ENCODE measurements at places on chromosomes 12 and 14. TPM values are rescaled to one million over a fixed set of nuclear protein-coding genes. Genes with fewer than 3 reads are reported as not detected.
A peak's percentile ranks its signal among the peaks of the same experiment; 100 is the strongest.

FITM1 gene
- 2.7 TPM for total RNA-seq

TPH2 gene
- not detected for total RNA-seq

VDR gene
- 1.1 TPM for total RNA-seq

NDRG2 gene
- 21.8 TPM for total RNA-seq

TSHR gene
- not detected for total RNA-seq

KCNH5 gene
- total RNA-seq = under 0.01 TPM

EPYC gene
- not detected for total RNA-seq

DNA sequence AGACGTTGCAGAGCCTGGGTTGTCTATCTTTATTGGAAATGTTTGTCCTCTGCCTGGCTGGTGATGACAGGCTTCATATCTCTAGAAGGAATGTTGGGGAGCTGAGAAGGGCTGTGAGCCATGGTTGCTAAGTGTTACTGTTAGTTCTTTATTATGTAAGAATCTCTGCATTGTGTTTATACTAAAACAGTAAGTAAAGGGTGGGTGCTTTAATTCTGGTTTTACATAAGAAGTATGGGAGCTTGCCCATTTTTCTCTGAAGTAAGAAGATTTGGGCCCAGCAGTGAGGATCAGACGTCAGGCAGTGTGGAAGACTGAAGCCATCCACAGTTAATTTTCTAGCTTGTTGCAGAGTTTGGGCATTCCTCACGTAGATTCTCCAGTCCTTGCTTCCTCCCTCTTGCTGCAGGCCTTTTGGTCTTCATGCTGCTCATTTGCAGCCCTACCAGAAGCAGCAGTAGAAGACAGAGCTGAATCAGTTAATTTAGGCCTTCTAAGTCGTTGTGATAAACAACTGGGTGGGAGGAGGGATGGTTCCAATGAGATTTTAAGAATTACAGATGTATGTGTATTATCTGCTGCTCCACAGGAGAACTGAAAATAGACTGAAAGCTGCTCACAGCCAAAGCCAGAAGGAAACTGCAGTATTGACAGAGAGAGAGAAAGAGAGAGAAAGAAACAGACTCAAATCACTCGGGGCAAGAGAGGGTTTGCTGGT is 21.4 kb downstream of the WNT5B start:
- DNase-seq = no peak

DNA sequence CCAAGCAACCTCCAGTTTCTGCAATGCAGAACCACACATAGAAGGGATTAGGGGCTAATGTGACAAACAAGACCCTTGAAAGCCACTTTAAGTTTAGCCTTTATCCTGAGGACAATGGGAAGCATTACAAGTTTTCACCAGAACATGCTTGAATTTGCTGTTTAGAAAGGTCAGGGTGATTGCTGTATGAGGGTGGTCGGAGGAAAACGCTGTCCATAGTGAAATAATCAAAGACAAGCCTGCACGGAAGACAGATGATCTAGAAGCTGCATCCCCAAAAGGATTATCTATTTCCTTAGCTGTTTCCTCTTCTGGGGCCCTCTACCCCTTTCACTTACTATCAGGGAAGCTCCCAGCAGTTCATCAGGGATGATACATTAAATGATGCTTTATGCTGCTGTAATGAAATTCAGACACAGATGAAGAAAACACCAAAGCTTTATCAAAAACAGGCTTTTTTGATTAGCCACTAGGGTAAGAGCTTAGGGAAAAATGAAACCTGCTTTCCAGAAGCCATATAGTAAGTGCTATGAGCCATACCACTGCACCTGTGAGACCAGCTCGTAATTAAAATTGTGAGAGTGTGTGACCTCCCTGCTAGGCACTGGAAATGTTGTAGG is 6.5 kb downstream of the HAL start:
- peak; percentile 7 for DNase-seq

- no peak for DNase-seq
Observed at GRCh38 chr14:35351897-35352273, 52.7 kb downstream of the NFKBIA start.

DNA sequence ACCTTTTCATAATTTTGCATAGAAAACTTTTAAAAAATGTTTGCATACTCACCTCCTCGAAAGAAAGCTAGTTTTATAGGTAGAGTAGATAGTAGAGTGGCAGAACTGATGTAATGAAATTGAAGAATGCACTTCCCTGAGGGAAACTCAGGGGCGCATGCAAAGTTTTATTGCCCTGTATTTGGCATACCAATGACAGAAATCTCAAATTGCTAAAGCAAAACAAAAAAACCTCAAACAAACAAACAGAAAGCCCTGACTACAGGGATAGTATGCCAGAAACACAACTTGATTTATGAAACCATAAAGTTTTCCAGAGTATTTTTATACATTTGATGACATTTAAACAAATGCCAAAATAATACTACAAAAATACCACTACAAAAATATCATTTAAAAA is 1.8 kb downstream of the RASSF9 start:
- DNase-seq = no peak

DNA sequence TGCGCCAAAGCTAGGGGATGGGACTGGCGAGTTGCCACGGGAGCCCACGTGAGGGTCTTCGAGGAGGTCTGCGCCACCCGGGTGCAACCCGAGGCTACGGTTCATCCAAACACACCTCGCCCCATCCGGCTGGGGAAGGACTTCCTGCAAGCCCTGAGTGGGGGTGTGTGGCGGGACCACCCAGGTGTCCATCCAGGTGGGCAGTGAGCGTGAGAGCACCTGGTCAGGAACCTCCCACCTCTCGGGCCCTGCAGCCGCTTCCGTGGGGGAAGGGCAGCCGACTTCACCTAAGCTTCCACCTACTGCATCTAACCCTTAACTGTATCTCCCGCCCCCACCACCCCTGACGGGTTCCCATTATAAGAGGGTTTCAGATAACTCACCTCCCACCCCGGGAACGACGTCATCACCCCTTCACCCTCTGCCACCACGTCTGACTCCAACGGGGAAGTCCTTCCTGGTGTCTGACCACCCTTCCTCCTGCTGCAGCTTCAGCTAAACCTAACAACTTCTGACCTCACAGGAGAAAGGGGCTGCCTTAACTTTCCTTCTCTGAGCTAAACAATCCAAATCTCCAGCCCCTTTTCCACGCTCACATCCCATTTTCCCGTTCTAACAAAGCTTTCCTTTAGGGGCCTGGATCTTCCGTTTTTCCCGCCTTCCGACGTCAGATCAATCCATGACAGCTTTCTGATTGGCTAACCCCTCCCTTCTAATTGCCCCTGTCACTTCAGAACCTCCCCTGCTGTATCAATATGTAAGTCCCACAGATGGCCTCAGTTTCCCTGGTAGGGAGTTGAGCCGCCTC is 27.4 kb upstream of the SMUG1 start:
- no peak for DNase-seq

DNA sequence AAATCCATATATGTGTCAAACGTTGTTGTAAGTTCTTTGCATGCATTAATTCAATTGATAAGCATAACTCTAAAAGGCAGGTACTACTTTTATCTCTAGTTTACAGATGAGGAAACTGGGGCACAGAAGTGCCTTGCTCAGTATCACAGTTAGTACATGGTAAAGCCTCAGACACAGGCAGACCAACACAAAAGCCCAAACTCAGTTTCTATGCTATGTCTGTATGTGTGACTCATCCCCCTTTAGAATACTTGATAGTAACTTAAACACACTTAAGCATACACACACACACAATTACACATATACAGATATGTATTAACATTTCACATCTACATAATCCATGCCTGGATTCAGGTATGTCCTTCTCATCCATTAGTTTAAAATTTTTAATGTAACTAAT is 88.0 kb downstream of the EPS8 start:
- no peak for DNase-seq

GRCh38 chr12:95960241-95960640 is 17.1 kb downstream of the AMDHD1 start:
- no peak for DNase-seq

- DNase-seq = no peak
Observed at GRCh38 chr12:106863189-106863588, 88.7 kb downstream of the RIC8B start.

GRCh38 chr12:4604684-4605193 is 42.7 kb downstream of the DYRK4 start:
- peak; percentile 90 for DNase-seq

- peak; percentile 31 for DNase-seq
Observed at GRCh38 chr12:38911611-38912010, 6.2 kb upstream of the CPNE8 start.

DNA sequence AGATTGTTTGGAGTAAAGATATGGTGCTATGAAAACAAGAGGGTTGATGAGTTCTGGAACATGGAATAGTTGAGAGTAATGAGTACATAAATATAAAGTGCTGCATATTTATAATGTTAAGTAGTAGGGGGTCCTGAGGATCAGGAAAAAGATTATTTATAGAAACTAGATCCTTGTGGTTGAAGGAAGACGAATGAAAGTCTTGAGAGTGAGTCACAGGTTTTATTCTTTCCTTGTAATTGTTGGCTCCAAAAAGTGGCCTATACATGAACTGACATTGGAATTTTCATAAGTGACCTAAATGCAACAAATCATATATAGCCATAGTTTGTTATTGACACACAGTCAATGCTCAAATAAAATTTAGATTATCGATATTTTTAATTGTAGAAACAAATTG is 440.4 kb upstream of the PRICKLE1 start:
- DNase-seq = no peak

DNA sequence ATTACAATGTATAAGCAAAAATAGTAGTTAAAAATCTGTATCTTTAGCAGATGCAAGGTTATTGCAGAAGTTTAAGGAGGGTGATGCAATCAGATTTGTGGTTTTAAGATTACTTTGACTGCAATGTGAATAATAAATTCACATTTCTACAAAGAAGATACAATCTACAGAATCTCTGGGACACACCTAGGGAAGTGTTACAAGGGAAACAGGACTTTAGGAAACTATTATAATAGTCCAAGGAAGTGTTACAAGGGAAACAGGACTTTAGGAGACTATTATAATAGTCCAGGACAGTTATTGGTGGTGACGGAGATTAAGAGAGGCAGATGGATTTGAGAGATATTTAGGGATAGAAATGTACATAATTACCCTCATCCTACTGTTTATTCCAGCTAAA is 154.4 kb upstream of the GARIN6 start:
- no peak for DNase-seq

GRCh38 chr14:94331462-94331861 is 8.3 kb upstream of the SERPINA6 start:
- no peak for DNase-seq

DNA sequence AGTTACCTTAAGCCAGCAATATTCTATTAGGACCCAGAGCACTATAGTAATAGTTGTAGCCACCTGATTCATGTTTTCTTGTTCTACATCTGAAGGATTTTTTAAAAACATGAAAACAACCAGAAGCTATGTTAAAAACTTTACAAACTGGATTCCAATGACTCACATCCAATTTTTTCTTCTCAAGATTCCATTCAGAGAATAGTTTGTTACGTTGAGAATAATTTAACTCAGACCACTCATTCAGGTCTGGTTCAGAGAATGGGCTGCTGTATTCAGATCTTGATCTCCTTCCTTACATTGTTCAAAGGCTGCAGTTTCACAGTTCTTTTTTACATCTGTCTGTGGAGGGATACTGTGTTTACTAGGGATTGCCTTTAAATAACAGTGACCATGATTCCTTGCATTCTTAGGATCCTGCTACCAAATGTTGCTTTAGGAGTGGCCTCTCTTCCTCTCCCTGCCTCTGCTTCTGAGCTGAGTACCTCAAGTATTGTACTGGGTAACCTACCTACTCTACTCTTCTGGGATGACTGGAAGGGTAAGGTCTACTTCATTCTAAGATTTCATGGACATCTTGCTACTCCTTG is 448.0 kb upstream of the FBXO33 start:
- DNase-seq = no peak

- no peak for DNase-seq
Observed at GRCh38 chr12:12088761-12089160, 18.0 kb downstream of the BCL2L14 start.

- DNase-seq = peak; percentile 18
Observed at GRCh38 chr14:53355581-53356112, 202.5 kb upstream of the DDHD1 start.

- DNase-seq = no peak
Observed at GRCh38 chr14:105529569-105530284, 3.3 kb downstream of the TMEM121 start.

DNA sequence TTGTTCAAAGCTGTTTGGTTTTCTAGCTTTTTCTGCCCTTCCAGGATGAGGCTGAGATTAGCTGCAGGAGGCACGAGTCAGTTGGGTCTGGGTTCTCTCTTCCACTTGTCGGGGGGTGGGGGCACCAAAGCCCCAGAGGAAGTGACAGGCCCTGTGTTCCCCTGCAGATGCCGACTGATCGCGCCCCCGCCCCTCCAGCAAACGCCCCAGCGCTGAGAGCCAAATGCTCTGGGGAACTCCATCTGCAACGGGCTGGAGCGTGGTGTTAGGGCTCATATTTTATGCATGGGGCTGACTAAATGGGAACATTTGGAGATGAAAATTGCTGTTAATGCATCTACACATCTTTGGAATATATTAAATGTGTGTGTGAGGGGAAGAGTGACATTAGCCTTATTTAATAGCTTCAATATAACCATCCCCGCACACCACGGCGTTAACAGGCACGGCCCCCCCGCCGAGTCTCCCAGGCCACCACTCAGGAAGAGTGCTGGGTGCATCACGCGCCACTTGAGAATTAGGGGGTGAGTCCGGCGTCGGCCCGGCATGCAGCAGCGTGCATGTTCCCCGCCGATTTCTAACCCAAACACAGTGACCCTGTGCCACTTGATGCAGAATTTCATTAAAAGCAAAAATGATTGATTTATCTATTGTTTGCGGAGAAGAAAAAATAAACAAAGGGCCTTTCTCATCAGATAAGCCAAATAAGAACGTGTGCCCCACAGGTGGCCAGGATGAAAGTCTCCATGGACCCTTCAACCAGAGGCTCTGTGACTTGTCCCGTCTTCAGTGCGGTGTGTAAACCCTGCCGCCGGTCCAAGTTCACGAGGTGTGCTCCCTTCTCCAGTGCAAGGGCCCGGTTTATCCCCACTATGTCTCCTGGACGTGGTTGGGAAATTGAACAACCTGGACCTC is 165.0 kb upstream of the RTL1 start:
- DNase-seq = peak; percentile 61

DNA sequence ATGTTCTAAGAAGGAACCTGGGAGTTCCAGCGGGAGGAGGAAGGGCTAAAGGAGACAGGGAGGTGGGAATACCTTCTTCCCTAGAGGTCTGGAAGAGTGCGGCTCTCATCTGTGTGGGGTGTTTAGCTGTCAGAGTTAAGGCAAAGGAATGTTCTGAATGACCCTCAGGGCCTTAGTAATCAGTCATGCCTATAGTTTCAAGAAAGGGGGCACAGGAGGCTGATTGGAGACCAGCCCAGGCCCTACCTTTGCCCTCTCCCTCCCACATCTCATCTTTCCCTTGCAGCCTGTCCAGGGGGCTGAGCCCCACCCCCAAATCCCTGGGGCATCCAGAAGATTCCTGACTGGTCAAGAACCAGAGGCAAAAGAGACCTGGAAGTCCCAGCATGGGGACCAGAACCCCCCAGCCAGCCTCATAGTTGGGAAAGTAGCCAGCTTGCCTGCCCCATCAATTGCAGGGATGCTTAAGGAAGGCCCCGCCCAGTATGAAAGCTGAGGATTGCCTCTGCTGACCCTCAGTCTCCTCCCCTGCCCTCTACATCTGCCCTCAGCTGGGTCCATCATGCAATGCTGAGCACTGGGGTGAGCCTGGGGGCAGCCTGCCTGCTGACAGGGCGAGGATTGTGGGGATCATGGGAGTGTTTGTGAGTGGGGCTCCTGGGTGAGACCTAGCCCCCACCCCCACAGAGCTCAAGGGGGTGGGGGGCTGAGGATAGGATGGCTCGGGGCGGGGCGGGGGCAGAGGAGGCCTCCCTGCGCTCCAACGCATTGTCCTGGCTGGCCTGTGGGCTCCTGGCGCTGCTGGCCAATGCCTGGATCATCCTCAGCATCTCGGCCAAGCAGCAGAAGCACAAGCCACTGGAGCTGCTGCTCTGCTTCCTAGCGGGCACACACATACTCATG is 1.8 kb downstream of the GPR162 start:
- DNase-seq = no peak
